Stimulated activated CD4-positive, alpha-beta T cell treated with anti-CD3 and anti-CD28 coated beads, Interleukin-2, amount 100 ng/mL, for 4 hours (primary cell): ENCODE measurements at places on chromosomes 1 and 21.

- no peak for DNase-seq
Measured at GRCh38 chr1:212974711-212975110, 24.4 kb downstream of the VASH2 start.

- DNase-seq = no peak
Measured at GRCh38 chr1:15886611-15887167, 39.2 kb downstream of the SPEN start.

DNA sequence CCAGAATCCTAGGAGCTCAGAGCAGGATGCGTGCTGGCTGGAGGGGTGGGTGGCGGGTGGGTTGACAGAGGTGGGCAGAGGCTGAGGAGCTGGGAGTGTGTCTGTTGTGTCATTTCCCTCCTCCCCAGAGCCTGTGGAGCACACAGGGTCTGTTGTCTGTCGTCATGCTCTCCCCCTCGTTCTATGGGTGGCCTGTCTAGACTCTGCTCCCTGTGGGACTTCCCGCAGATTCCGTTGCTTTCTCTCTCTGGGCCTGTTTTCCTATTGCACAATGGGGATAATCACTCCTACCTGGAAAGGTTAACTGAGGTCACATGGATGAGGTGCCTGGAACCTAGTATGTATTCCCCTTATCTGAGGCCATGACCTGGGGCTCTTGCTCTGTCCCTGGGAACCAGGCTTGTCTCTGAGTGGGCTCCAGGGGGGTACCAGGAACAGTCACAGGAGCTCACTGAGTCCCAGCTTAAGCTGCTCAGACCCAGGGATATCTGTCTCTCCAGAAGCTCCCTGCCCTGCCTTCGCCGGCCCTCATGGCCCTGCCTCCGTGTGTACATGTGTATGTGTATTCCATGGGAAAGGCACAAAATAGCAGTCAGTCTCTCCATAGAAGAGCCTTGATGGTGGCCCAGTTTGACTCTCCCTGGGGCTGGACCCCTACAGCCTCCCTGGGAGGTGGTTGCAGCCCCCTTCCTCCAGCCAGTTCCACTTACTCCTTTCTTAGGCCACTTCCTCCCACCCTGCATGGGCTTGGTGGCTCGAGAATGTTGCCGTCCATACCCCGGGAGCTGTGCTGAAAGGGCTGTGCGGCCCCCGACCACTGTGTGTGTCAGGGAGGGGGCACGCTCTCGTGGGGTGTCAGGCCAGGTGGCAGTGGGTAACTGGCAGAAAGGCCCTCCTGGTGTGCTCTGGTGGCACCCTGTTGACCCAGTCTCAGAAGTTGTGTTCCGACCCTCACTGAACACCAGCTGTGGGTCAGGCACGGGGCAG is 17.9 kb downstream of the PTPRF start:
- DNase-seq = no peak

- no peak for DNase-seq
Measured at GRCh38 chr1:11144570-11145256, 44.4 kb upstream of the ANGPTL7 start.

GRCh38 chr21:29193072-29193471 is 62.6 kb downstream of the MAP3K7CL start:
- DNase-seq = no peak

- DNase-seq = no peak
Measured at GRCh38 chr1:21042929-21043605, 133.6 kb downstream of the EIF4G3 start.

GRCh38 chr1:95133687-95134086 is 16.5 kb downstream of the TLCD4 start:
- DNase-seq = no peak

DNA sequence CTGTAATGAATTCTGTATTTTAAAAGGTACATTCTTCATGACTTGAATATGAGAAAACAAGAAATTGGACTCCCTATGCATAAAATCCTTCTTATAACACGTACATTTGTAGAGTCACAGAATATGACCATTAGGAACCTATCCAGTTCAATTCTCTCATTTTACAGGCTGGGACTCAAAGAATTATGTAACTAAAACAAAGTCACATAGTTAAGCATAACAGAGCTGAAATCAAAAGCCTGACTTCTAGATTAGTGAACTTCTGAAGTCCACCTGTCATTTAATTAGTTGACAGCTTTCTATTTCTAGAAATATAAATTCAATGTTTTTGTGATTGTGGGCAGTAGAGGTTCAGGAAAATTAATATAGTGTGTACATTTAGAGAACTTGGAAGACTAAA is 20.3 kb upstream of the TTLL7 start:
- DNase-seq = no peak

DNA sequence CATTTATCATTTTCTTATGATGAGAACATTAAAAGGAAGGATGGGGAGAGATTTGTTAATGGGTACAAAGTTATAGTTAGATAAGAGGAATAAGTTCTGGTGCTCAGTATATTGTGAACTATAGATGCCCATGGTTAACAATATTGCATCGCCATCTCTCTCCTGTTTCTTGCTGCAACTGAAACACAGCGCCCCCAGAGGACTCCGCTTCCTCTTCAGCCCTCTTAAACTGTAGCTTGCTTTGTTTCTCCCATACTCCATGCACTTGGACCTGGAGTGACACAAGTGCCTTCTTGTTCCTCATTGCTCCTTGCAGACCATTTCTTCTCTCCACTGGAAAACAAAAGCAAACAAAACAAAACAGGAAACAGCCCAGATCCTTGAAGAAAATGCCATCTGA is 70.1 kb upstream of the NTPCR start:
- no peak for DNase-seq

- DNase-seq = no peak
Measured at GRCh38 chr1:207173396-207173795, 69.4 kb downstream of the C4BPA start.

- DNase-seq = no peak
Measured at GRCh38 chr1:205365945-205366463, 9.3 kb upstream of the KLHDC8A start.

DNA sequence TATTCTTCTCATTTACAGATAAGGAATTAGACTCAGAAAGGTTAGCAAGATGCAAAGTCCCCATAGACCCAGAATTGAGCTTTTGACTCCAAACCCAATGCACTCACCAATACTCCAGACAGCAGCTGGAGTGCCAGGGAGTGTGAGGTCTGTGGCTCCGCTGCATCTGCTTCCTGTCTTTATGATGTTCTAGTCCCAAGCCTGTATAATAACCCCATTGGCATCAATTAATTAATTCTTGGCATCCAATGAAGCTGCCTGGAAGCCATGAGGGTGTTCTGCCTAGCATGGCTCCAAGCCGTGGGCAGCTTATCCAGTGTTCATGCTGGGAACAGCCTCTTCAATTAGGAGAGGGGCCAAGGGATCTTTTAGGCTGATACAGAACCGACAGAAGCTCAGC is 188.7 kb downstream of the GIPC2 start:
- no peak for DNase-seq

DNA sequence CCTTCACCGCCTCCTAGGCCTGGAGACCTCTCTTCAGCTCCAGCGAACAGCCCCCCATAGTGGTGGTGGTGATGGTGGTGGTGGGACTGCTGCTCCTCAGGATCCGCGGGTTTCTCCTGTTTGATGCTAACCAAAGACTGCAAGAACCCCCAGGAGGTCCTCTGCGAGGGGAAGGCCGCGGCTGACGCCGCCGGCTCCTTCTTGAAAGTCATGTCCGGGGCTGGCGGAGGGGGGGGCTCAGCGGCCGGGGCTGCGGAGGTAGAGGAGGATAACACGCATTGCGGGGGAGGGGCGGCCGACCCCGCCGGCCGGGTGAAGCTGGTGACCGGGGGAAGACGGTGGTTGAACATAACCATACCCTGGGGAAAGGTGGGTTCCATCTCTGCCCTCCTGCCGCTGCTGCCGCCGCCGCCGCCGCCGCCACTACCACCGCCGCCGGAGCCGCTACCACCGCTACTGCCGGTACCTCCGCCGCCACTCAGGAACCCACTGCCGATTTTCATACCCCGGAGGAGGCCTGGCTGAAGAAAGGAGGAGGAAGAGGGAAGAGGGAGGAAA is 554 bp downstream of the ZNF281 start:
- DNase-seq = peak; percentile 16

GRCh38 chr1:93845538-93846205 is 33.3 kb downstream of the DNTTIP2 start:
- DNase-seq = peak; percentile 37

- DNase-seq = no peak
Measured at GRCh38 chr1:212638492-212639151, 30.1 kb downstream of the ATF3 start.

DNA sequence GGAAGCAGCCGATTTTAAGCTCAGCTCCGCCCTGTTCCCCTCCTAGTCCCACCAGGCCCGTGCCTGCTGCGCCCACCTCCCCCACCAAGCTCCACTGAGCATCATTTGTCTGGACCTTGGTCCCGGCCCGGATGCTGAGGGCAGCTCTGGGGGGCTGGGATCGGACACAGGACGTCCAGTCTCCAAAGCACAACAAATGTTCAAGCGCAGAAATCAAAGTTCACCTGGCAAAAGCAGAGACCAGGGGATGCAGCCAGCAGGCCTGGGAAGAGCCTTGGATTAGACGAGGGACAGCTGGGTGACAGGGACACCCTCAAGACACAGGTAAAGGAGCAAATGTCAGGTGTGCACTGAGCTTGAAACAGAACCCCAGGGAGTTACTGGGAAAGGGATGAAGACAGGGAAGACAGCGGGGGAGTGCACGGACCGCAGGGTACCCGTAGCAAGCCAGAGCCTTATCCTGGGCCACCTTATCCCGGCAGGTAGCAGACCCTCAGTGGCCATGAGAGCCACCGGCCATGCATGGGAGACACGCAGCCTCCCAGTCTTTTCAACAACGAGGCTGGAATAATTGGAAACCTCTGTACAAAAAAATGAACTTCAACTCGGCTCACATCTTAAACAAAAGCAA is 22.2 kb upstream of the TMEM52 start:
- DNase-seq = no peak

DNA sequence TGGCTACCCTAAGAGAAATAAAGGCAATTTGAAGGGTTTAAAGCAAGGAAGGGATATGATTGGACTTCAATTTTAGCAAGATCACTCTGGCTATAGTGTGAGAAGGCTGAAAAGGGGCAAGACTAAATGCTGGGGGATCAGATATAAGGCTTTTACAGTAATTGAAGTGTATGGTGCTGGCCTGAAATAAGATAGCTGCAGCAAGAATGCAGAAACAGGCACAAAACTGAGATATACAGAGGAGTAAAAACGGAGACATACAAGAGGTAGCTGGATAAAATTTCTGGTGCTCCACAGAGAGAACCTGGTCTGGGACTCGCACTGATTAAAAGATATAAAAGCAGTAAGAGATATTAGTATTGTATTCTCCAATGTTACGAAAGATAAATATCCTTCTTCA is 92.0 kb downstream of the DENND1B start:
- no peak for DNase-seq

DNA sequence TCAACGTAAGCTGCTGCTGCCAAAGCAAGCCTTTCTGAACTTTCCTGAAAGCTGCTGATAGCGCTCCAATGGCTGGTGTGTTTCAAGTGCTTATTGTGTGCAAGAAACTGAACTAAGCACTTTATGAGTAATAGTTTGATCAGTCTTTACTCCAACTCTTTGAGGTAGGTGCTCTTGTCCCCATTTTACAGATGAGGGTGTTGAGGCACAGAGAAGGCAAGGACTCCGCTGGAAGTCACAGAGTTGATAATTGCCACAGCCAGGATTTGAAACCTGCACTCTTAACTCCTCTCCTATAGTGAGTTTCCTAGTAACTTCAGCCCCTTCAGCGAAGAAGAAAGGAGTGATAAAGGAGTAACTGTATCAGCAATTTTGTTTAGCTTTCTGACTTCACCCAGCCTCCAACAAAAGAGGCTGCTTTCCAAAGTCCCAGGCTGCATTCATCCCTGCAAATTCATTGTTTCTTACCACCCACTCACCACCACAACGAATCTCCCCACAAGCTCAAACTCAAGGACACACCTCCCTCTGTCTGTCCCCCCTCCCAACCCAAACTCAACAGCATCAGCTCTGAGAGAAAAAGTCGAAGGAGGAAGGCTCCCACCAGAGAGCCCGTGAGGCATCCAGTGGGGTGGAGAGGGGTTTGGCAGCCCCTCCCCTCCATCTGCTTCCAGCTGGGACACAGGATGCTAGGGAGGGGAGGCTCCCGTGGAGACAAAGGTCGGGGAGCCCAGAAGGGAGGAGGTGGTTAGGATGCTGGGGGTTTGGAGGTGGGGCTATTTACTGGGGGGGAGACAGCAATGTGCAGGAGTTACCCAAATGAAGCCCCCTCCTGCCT is 139.6 kb downstream of the NAV1 start:
- no peak for DNase-seq

GRCh38 chr1:15255582-15256149 is 8.6 kb downstream of the FHAD1 start:
- no peak for DNase-seq

DNA sequence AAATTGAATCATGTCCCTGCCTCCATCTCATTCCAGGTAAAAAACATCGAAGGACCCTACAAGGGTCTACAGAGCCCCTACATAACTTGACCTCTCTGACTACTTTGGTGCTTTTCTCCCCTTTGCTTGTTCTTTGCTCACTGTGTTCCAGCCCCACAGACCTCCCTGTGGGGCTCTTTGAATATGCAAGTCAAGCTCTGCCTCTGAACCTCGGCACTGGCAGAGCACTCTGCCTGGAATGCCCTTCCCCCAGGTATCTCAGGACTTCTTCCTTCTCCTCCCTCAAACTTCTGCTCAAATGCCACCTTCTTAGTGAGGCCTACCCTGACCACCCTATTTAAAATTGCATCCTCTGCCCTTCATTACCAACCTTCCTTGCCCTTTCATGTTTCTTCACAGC is 87.8 kb upstream of the CD34 start:
- DNase-seq = no peak

DNA sequence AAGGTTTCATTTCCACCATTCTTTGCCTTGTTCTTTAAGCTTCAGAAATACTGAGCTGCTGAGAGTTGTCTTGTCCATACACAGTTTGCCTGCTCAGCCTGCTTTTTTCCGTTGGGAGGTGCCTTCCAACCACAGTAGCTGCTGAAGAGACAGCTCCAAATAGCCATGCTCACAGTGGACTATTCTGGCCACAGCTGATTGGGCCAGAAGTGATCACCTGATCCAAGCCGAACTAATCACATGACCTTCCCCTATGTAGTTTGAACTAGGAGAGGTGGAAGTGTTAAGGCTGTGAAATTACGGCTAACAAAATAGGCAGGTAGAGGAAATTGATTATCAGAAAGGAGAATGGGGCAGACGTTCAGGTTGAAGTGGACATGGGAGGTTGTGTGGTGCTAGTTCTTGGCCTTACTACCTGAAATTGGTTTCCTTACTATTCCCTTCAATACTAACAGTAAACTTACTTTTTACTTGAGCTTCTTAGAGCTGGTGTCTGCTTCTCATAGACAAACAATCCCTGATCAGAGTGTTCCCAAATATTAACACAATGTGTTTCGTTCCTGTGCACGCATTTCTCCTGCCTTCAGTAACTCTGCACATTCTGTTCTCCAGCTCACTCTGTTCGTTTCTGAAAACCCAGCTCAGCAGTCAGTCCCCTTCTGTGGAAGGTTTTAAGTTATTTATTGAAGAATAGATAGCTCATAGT is 136.1 kb downstream of the RWDD3 start:
- DNase-seq = no peak
